ENCODE measurements at places on chromosomes 13 and 19. TPM values are rescaled to one million over a fixed set of nuclear protein-coding genes. Genes with fewer than 3 reads are reported as not detected.

CYP2A7 gene
- not detected for total RNA-seq

ZNF582 gene
- 2.9 TPM for total RNA-seq

FUT2 gene
- not detected for total RNA-seq

TEX26 gene
- total RNA-seq = not detected

TTYH1 gene
- total RNA-seq = not detected

DNA sequence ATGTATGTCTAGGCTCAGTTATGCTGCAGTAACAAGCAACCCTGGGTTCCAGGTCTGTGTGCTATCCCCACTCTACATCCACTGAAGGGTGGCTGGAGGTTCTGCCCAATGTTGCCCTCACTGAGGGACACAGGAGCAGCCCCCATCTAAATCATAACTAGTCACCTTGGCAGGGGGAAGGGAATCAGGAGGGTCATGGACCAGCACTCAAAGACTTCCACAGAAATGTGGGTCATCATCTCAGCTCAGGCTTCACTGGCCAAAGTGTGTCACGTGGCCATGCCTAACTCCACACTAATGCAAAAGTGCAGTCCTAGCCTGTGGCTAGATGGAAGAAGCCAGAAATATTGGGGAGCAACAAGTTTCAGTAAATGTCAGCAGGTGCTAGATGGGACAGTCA lies 137.3 kb upstream of the ZNF507 start:
- no peak for DNase-seq

DNA sequence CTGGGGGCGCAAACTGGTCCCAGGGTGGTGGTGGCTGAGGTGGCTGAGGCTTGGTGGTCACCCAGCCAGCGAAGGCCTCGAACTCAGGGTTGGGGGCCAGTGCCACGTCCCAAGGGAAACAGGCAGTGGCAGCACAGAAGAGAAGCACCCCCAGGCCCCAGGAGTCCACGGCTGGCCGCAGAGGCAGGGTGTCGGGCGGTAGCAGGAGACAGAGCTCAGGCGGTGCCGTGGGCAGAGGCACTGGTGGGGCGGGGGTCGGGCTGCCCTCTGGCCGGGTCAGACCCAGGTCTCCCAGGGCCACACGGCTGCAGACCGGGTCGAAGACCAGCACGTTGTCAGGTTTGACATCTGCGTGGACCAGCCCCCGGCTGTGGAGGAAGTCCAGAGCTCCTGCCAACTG lies 4.2 kb upstream of the SBK2 start:
- DNase-seq = no peak

GRCh38 chr19:44808463-44809371 lies at the start of gene BCAM:
TSS of gene BCAM (plus strand) at chr19:44809103. CDS start at chr19:44809125, 22 bp downstream.
- DNase-seq = peak; percentile 49

GRCh38 chr13:46113596-46113995 lies 8.8 kb upstream of the CPB2 start:
- no peak for DNase-seq

GRCh38 chr19:10533646-10534386 lies 9.9 kb upstream of the ATG4D start:
- peak; percentile 7 for DNase-seq

GRCh38 chr19:29239213-29239776 lies 26.3 kb upstream of the UQCRFS1 start:
- DNase-seq = no peak

- no peak for DNase-seq
Measured at GRCh38 chr19:58482372-58482771, 6.2 kb downstream of the ZNF446 start.

DNA sequence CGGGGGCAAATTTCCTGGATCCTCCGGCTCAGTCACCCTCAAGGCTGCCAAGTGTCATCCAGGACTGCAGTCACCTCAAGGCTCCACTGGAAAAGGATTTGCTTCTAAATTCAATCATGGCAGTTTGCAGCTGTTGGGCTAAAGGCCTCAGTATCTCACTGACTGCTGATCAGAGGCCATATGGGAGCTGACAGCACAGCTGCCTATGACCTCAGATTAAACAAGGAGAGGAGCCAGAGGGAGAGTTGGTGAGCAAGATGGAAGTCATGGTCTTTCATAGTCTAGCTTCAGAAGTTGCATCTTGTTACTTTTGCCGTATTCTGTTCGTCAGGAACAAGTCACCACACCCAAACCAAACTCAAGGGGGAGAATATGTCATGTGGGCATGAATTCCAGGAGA lies 849.7 kb downstream of the UQCRFS1 start:
- DNase-seq = no peak

Data from endothelial cell of umbilical vein (primary cell).